CD4-positive, alpha-beta memory T cell (primary cell): ENCODE measurements at places on chromosomes 4 and X. TPM values are rescaled to one million over a fixed set of nuclear protein-coding genes. Genes with fewer than 3 reads are reported as not detected.

DCK gene
- total RNA-seq: 54.7 TPM

TAF1 gene
- 73.6 TPM for total RNA-seq

XAGE1B gene
- total RNA-seq: not detected

GPR119 gene
- total RNA-seq: not detected

DNA sequence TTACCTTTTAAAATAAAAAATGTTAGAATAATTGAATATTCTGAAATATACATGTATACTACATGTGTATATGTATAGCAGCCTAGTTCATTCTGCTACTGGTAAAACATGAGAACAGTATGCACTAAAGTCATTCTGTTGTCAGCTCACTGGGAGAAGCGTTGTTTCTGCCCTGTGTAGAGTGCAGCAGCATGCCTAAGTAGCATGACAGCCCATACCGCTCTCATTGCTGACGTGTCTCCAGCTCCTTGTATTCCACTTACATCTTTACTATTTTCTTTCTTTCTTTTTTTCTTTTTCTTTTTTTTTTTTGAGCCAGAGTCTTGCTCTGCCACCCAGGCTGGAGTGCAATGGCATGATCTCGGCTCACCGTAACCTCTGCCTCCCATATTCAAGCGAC is 90.7 kb downstream of the KLHL8 start:
- H3K36me3 ChIP-seq: peaks cover 74% of the 10 kb centered on the region
- no peak for DNase-seq
- H3K27me3 ChIP-seq: no peaks in the 10 kb centered on the region
- H3K4me1 ChIP-seq: no peaks in the 10 kb centered on the region

DNA sequence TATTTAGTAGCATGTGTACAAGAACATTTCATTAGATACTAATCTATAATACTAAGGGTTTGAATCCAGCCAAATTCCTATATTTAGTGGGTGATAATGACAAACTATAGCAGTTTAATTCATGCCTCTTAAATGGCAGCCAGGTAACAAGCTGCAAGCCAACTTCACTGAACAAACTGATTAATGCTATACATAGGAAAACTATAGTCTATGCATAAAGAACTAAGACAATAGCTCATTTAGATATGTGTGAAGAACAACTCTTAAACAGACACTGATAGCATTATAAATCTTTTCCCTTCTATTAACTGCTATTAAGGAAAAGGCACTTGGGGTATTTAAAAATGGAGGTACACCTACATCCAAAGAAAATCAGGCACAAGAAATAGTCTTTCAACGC is 19.1 kb downstream of the ACSL1 start:
- H3K27me3 ChIP-seq: no peaks in the 10 kb centered on the region
- no peak overlapping the region for H3K4me3 ChIP-seq
- no peaks in the 10 kb centered on the region for H3K4me1 ChIP-seq
- no peak for DNase-seq

DNA sequence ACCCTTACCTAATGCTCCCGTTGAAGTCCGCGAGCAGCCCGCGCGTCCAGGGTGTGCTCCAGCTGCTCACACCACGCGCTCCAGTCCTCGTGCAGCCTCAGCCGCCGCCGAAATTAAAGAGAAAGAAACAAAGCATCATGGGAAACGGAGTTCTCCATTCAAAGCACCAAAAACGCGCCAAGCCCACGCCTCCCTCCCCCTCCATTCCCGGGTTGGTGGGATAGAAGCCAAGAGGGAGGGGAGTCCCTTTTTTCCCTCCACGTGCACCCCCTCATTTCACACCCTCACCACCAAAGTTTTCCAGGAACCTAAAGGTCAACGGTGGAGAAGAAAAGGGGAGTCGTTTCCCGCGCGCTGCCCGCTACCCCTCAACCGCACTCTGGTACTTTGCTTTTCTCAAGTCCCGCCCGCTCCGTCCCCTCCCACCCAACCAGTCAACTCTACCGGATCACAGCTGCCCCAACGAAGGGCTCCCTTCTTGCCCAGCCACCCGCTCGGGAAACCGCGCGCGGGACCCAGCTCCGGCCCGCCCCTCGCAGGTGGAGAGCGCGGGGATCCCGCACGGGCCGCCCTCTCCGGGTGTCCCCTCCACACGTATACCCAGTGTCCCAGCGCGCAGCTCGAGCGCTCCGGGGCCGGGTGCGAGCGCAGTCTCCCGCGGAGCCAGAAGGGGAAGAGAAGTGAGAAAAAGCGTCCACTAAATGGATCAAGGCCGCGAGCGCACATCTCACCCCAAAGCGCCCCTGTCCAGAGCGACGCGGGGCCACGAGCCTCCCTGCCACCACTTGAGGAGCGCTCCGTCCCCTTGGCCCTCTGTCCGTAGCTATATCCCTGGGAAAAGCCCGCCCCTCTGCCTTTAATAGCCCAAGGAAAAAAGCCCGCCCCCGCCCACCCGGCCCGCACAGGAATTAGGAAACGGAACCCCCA is 65.1 kb upstream of the CCDC160 start:
- no peaks in the 10 kb centered on the region for H3K36me3 ChIP-seq
- H3K27ac ChIP-seq: no peak overlapping the region
- H3K27me3 ChIP-seq: no peaks in the 10 kb centered on the region
- H3K4me1 ChIP-seq: peaks cover 9% of the 10 kb centered on the region
- DNase-seq: no peak

- no peaks in the 10 kb centered on the region for H3K4me1 ChIP-seq
- H3K27ac ChIP-seq: no peak overlapping the region
- no peaks in the 10 kb centered on the region for H3K27me3 ChIP-seq
- no peaks in the 10 kb centered on the region for H3K36me3 ChIP-seq
- H3K4me3 ChIP-seq: no peak overlapping the region
These were observed 166.9 kb downstream of the ASMT start for GRCh38 chrX:1781766-1782165.
